Ovary (tissue), 10 donors: ENCODE measurements at places on chromosomes 6 and 20. TPM values are rescaled to one million over a fixed set of nuclear protein-coding genes. Genes with fewer than 3 reads are reported as not detected.

DNA sequence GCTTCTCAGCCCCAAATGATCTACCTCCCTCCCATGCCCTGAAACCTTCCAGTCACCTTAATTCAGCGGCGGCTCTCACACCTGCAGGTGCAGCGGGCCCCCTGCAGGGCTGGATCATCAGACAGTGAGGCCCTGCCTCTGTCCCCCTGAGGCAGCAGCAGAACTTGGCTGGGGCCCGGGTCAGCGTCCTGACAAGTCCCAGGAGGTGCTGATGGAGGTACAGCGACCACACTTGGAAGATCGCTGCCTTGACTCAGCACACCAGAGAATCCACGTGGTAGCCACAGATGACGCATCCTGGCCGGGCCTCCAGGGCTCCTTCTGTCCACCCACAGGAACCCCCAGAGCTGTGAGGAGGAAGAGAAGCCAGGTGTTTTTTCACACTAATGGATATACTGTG lies 116.4 kb upstream of the THBS2 start:
- no peak for DNase-seq
- no peaks in the 10 kb centered on the region for H3K36me3 ChIP-seq
- peaks cover 7% of the 10 kb centered on the region for H3K4me1 ChIP-seq
- no peaks in the 10 kb centered on the region for H3K27me3 ChIP-seq
- H3K27ac ChIP-seq: no peak overlapping the region

- no peak overlapping the region for H3K4me3 ChIP-seq
- H3K4me1 ChIP-seq: no peaks in the 10 kb centered on the region
- H3K27me3 ChIP-seq: no peaks in the 10 kb centered on the region
- no peaks in the 10 kb centered on the region for H3K36me3 ChIP-seq
Measured at GRCh38 chr6:124823240-124824111, 138.8 kb upstream of the RNF217 start.

DNA sequence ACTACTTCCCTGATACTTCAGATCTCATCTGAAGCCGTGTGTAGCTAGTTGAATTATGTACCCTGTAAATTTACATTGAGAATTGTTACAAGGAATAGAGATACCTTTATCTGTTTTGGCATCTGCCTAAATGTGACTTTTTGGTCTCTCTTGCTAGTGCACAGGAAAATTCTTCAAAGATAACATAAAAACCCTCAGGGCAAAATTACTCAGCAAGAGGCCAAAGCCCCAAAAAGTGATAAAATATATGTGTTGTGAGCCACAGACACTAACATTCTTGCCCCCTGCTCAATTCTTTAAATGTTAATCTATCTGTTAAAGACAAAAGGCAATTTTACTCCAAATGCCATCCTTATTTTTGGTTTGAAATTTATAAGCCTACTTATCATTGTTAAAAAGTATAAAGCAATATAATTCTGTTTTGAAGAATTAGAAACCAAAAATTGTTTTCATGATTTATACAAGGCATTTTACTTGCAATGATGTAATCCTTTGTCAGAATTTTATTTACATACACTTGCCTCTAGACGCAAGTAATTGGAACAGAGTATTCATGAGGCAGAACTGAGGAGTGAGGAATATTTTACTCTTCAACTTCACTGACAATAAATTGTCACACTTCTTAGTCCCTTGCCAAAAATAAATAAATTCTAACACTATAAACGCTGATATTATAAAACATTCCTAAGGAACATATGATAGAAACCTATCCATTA lies 186.2 kb downstream of the EPM2A start:
- no peaks in the 10 kb centered on the region for H3K36me3 ChIP-seq
- no peak for DNase-seq
- H3K27me3 ChIP-seq: no peaks in the 10 kb centered on the region
- no peaks in the 10 kb centered on the region for H3K4me1 ChIP-seq
- H3K4me3 ChIP-seq: no peak overlapping the region

- DNase-seq: no peak
- no peak overlapping the region for H3K4me3 ChIP-seq
- H3K36me3 ChIP-seq: no peaks in the 10 kb centered on the region
Measured at GRCh38 chr20:44495257-44495656, 19.6 kb downstream of the TTPAL start.

- H3K36me3 ChIP-seq: no peaks in the 10 kb centered on the region
- no peak for DNase-seq
- H3K27me3 ChIP-seq: no peaks in the 10 kb centered on the region
- no peak overlapping the region for H3K4me3 ChIP-seq
Measured at GRCh38 chr20:57738484-57738883, 28.7 kb upstream of the PMEPA1 start.

GRCh38 chr6:162580619-162581018 lies 146.9 kb downstream of the PRKN start:
- no peaks in the 10 kb centered on the region for H3K27me3 ChIP-seq
- H3K4me1 ChIP-seq: no peaks in the 10 kb centered on the region
- no peak for DNase-seq
- H3K27ac ChIP-seq: no peak overlapping the region

The RSPO3 gene
- total RNA-seq: 9.0 TPM

The CLPSL2 gene
- total RNA-seq: not detected

- DNase-seq: no peak
- H3K4me1 ChIP-seq: no peaks in the 10 kb centered on the region
- no peaks in the 10 kb centered on the region for H3K27me3 ChIP-seq
- H3K27ac ChIP-seq: no peak overlapping the region
- H3K36me3 ChIP-seq: no peaks in the 10 kb centered on the region
Measured at GRCh38 chr6:122482750-122483080, 11.1 kb upstream of the SERINC1 start.

DNA sequence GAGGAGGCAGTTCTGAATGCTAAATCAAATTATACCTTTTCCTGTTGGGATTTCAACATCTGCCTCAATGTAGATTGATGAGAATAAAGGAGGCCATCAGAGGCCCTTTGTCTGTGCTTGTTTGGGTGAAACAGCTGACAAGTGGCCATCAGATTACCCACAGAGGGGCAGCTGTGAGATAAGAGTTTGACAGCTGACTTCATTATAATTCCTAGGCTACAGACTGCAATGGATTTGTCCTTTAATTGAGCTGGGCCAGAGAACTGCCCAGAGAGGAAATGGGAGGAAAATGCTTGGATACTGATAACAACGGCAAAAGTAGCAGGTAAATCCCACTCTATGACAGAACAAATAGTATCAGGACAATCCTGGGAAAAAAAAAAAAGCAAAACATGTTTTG lies 649.4 kb downstream of the HDGFL1 start:
- no peak overlapping the region for H3K27ac ChIP-seq
- H3K4me3 ChIP-seq: no peak overlapping the region
- no peak for DNase-seq
- no peaks in the 10 kb centered on the region for H3K4me1 ChIP-seq
- H3K27me3 ChIP-seq: no peaks in the 10 kb centered on the region
- H3K36me3 ChIP-seq: no peaks in the 10 kb centered on the region

The HLA-DMB gene
- 11.1 TPM for total RNA-seq
